ENCODE measurements at places on chromosomes 16 and 17.

DNA sequence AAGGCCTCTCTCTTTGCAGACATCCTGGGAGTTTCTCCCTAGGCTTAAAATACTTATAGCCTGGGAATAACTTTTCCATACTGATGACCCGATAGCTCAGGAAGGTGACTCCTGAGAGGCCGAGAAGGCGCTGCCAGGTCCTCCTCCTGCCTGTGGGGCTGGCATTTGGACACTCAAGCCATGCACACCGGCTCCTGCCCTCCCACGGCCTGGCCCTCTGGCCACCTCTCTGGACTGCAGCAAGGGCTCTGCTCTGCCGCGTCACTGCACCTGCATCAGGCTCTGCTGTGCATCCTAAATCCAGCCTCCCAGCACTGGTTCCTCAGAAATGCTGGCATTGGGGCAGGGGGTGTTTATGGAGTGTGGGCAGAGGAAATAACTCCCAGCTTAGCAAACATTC is 14.2 kb downstream of the KCNG4 start:
- no peak for DNase-seq

- peak; percentile 71 for DNase-seq
Measured at GRCh38 chr17:64281962-64282752, 19.1 kb upstream of the TEX2 start.

DNA sequence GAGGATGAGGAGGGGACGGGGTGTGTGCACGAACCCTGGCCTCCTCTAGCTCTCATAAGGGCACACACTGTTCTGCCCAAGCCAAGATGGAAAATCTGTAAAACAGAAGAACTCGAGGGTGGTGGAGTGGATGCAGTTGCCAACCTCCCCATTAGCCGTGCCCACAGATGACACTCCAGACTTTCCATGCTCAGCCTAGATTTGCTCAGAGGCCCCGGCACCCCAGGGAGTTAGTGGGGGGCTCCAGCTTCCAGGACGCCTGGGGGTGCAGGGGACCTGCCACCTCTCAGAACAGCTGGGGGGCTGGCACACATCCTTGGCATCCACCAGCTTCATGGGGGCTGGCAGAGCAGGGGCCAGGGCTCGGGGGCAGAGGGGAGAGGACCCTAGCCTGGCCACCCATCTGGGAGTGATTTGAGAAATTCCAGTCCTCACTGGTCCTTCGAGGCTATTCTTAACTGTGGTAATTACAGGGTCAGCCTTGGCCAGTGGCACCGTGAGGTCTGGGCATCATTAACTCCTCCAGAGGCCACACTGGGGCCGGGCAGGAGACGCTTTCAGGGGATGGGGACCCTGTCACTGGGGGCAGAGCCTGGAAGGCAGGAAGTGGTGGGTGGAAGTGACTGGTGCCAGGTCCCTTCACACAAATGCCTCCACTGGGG is 14.3 kb downstream of the VASN start:
- no peak for DNase-seq

GRCh38 chr17:81990836-81991683 is 13.6 kb downstream of the ASPSCR1 start:
- no peak for DNase-seq

DNA sequence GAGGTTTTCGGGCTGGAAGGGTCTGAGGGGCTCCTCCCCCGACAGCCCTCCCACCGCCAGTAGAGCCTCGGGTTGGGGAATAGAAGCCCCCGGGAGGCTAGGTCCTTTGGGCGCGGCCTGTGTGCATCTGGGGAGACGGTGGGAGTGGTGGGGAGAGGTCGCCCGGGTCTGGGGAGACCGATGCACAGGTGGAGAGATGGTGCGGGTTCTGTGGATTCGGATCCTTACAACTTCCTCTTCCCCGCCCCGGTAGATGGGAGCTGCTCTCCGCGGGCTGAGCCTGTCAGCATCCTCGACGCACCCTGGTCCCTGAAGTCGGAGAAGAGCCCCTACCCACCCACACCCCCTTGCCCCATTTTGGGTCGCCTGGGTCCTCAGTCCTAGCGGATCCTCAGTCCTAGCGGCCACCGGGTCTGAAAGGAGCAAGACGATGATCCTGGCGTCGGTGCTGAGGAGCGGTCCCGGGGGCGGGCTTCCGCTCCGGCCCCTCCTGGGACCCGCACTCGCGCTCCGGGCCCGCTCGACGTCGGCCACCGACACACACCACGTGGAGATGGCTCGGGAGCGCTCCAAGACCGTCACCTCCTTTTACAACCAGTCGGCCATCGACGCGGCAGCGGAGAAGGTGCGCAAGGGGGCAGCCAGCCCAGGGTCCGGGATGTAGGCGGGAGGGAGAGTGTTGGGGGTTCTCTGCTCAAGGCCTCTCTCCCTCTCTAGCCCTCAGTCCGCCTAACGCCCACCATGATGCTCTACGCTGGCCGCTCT is 790 bp downstream of the BCKDK start:
- DNase-seq: no peak
